Stimulated activated CD8-positive, alpha-beta memory T cell treated with anti-CD3 and anti-CD28 coated beads, Interleukin-4, amount 100 ng/mL, for 4 hours (primary cell): ENCODE measurements at places on chromosomes 6 and 20.

DNA sequence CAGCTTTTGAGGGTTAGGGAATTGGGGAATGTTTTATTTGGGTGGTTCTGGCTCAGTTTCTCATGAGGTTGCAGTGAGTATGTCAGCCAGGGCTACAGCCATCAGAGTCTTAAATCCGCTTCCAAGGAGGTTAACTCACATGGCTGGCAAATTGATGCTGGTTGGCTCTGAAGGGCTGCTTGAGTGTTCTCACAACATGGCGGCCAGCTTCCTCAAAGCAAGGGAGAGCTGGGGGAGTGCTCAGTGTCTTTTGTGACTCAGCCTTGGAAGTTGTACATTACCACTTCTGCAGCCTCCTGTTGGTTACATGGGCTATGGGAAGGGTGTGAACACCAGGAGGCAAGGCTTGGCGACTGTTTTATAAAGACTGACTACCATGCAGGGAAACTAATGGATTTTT lies 17.8 kb upstream of the PPP1R3G start:
- DNase-seq, result no peak

DNA sequence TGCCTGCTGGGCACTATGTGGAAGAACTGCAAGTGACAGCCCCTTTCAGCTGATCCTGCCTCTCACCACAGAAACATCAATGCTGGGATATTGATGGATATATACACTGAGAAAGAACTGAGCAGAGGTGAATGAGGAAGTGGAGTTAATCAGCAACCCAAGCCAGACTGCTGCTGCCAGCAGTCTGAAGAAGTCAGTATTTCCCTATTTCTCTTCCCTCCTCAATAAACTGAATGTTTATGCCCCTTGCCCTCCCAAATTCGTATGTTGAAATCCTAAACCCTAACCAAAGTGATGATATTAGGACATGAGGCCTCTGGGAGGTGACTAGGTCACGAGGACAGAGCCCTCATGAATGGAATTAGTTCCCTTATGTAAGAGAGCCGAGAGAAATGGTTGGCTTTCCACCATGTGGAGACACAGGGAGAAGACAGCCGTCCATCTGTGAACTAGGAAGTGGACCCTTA lies 76.3 kb downstream of the CDK19 start:
- no peak for DNase-seq

DNA sequence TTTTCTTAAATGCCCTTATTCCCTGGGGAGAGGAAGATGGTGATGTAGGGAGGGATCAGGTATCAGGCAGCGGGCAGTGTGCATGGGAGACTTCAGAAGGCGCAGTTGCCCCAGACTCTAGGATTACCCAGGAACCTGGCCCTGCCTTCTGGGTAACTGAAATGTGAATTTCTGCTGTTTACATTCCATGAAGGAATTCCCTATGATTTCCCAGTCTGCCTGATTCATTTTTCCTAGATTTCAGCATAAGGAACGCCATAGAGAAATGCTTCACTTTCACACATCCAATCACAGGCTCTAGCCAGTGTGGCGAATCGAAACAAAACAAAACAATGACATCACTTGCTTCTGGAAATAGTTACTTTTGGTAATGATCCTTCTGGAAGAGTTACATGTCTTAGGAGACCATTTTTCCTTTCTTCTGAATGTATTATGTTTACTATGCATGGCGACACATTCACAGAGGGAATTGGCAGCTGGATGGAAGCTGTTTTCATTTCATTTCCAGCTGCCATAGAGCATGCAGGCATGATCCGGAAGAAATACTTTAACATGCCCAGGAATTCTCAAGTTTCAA lies 33.3 kb downstream of the LRP11 start:
- no peak for DNase-seq

- DNase-seq, result no peak
Measured at GRCh38 chr6:116397914-116398313, 27.2 kb downstream of the DSE start.

DNA sequence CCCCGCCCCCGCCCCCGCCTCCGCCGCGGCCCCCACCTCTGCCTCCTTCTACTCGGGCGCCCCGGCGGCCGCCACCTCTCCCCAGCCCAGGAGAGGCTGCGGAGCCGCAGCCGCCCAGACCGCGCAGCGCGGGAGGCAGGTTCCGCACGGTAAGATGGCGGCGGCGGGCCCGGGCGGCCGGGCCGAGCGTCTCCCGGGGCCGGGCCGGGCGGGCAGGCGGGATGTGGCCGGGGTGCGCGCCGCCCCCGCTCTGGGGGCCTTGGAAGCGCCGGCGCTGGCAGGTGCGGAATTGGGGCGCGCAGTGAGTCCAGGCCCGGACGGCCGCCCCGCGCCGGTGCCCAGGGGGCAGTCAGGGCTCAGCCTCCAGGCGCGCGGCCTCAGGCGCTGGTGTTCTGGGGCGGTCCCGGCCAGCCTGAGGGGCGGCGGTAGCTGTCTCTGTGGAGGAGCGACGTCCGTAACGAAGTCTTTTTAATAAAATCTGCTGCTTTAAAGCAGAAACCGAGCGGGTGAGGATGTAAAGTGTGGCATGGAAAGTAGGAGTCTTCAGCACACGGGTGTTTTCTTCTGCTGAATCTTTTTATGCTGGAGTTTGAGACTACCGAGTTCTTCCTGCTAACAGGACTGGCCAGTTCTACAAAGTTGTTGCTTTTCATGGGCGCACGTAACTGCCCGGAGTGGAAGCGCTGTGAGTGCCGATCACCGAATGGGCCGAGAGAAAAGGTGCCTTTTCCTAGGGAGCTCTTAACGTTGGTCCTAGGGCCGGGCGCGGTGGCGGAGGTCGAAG lies at the start of gene GID8:
Gene GID8, plus strand, starts transcription at position 43 of the 784 bp plus-strand sequence. CDS start 3,356 bp downstream, outside the sequence.
- DNase-seq, result no peak

GRCh38 chr6:110595112-110595511 lies 118.7 kb upstream of the SLC22A16 start:
- DNase-seq, result no peak

- DNase-seq, result no peak
Measured at GRCh38 chr20:11072982-11073381, 399.2 kb upstream of the JAG1 start.

GRCh38 chr6:29522227-29522626 lies 34.5 kb upstream of the MAS1L start:
- DNase-seq, result no peak

DNA sequence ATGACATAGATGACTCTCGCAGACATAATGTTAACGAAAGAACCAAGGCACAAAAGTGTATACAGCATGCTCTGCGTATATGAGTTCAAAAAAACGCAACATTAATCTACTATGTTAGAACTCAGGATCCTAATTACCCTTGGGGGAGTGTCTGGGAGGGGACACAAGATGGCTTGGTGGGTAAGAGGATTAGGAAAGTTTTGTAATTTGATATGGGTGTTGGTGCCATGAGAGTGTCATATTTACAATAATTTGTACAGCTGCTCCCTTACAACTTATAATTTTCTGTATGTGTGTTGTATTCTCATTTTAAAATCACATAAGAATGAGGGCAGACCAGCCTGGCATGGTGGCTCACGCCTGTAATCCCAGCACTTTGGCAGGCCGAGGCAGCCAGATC lies 38.6 kb downstream of the TFEB start:
- no peak for DNase-seq

DNA sequence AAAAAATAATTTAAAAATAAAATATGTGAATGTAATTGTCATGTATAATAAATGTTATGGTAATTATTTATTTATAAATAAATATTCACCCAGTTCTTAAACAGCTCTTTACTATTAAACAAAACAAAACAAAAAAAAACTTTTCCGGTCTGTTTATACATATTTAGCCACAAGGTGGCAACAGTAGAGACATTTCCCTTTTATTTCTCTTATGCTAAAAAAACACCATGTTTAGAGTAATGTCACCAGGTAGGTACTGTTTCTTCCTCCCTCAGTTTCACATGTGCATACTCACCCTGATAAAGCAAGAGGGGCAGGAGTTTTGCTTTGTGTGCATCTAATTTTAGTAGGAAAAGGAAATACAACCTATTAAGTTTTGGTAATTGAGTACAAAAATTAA lies 610.4 kb upstream of the IMPG1 start:
- DNase-seq, result no peak
